Fibroblast of skin of right biceps (primary cell): ENCODE measurements at places on chromosomes 11 and 22.

GRCh38 chr11:57207168-57207567, 25.4 kb downstream of the LRRC55 start:
- DNase-seq = no peak

DNA sequence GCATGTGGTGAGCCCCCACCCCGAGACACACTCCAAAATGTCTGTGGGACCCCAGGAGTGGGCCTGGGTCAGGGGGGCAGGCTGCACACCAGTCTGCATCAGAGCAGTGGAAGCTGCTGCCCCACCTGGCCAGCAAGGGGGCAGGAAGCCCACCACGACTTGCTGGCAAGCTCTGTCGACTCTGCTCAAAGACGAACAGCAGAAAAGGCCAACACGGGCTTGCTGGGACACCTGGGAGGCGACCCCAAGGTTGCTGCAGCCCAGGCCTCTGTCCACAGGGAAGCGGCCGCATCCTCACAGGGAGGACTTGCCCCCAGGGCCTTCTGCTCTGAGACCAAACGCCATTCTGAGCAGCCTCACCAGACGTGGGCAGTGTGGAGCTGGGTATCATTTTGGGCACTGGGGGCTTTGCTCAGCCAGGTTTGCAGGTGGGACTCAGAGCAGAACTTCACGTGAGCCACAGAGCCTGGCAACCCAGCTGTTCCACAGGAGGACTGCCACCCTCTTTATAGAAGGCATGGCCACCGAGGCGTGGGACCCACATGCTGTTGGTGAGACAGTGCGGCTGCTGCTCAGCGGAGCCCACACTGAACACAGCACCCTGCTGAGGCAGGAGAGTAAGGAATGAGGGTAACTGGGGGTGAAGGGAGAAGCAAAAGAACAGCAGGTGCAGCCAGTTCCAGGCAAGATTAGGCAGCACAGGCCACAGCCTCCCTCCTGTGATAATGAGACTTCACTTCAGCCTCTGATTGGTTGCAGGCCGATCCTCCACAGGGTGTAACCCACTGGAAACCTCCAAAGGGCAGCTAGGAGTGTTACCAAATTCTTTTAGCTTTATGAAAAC, 11.0 kb downstream of the IL17REL start:
- DNase-seq = no peak

DNA sequence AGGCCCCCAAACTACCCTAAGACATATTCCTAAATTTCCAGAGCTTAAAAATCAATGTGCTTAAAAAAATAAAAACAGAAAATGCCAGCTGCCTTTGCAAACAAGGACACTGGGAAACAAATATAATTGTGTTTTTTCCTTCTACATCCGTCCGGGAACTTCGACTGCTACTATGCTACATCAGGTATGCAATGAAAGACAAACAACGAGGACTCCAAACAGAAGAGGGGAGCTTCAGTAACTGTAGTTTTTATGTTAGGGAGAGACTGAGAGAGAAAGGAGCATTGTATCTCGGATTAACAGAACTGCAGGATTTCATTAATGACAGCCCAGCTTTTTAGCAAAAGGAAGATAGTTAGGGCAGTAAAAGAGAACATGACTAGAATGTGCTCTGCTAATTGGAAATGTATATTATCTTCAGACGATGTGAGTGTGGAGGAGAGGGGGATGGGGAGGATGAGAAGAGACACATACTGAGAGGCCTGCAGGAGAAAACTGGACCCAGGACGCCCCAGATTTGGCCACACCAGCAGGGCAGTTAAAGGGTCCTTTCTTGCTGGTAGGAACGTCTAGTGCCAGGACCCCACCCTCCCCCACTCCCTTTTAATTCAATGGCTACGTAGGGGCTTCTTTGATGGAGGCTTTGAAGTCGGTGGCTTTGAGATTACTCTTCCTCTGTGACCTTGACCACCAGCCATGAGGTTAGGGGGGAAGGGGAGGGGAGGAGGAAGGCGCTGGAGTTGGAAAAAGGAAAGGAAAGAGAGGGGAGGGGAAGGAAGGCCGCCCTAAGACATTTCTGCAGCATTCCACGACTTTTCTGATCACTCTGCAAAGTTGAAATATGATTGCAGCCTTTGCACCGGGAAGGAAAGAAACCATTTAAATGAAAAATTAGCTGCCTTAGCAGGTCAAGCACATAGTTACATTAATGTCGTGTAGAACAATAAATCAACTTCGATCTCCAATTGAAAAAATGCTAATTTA, 187.1 kb downstream of the BLID start:
- peak; percentile 22 for DNase-seq

DNA sequence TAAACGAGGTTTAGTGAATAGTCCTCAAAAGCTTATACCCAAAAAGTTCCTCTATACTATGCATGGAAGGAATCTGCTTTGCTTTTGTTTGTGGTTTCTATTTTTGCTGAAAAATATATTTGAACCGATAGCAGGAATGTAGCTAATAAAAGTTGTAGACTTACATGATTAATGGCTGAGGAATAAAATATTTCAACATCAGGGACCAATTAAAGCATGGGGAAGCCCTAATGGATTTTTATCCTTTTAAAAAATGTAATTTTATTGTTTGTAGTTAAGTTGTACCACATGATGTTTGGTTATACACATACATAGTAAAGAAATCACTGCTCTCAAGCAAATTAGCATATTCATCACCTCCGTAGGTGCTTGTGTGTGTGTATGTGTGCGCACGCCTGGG, 295.3 kb upstream of the CNTN5 start:
- peak; percentile 2 for DNase-seq

GRCh38 chr22:43477966-43478365, 66.2 kb downstream of the MPPED1 start:
- DNase-seq = no peak

DNA sequence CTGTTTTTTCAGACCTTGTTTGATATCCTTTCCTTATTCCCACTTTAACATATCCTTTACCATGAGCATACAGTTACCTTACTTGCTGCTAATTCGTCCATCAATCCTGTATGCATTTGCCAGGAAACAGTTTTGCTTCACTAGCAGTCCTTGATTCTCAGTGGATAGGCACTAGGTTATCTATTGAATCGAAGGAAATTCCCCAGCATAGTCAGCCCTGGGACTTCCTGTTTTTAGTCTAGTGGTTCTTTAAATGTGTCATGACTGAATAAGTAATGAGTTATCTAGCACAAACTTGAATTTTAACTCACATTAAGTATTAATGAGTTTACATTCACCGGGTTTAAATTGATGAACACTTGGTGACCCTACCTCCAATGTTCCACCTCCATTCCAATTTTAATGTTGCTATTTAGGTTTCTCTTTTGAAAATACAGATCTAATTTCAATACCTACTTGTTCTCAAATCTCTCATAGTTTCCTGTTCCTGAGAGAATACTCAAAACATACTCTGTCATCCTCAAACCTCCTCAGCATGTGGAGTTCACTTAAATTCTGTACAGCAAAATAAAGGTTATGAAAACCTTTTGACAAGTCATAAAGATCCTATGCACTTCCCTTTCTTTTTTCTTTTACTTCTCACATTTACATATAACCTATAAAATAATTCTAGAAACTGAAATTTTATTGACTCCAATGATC, 1375.1 kb upstream of the TENM4 start:
- no peak for DNase-seq

DNA sequence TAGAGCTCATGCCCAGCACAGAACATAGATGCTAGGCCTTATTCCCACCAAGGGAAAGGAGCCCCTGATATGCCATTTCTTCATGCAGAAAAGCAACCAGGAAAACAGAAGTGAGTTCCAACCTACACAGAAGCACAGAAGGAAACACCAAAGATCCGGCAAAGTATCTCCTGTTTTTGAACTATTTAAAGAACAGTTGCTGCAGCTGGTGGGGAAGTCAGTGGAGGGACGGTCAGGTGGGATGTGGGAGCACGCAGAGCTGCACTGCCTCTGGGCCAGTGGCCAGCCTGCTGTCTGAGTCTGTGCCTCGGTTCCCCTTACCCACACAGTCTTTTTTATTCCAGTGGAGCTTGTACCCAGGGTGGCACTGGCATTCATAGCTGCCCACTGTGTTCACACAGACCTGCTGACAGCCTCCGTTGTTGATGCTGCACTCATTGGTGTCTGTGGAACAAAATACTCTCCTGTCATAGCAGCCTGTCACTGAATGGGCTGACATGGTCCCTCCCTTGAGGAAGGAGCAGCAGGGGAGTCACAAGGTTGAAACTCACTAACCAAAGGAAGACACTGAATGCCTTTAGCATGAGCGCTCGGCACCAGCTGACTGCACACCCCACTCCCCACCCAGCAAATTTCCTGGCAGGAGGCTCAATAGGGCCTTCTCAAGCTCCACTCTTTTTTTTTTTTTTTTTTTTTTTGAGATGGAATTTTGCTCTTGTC, 37.9 kb downstream of the SCUBE2 start:
- peak; percentile 80 for DNase-seq

GRCh38 chr22:37657590-37658132, 862 bp upstream of the PDXP start:
- DNase-seq = peak; percentile 21

DNA sequence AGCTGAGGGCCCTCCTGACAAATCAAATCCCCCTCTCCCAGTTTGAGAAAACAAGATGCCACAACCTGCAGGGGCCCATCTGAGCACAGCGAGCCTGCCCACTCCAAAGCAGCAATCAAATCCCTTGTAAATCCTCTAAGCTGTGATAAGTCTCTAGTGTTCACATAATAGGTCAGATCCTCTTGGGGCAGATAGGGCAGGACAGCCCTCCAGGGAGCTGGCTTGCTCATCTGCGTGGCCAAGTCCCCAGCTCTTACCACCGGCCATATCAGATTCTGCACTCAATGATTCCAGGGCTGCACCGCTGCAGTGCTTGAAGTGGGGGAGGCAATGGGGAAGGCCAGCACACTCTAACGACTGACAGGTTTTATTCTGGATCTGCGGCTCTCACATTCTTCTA, 29.6 kb upstream of the FLI1 start:
- no peak for DNase-seq

DNA sequence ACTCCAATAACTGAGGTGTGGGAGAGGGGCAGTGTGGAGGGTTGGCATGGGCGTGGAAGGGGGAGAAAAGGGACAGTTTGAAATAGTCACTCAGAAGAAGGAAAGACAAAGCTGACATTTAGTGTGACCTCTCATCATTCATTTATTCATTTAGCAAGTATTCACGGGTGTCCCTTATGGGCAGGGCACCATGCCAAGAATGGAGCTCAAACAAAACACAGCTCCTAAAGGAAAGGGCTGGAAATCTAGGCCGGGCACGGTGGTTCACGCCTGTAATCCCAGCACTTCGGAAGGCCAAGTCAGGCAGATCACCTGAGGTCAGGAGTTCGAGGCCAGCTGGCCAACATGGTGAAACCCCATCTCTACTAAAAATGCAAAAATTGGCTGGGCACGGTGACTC, 19.4 kb upstream of the DGKZ start:
- DNase-seq = no peak

DNA sequence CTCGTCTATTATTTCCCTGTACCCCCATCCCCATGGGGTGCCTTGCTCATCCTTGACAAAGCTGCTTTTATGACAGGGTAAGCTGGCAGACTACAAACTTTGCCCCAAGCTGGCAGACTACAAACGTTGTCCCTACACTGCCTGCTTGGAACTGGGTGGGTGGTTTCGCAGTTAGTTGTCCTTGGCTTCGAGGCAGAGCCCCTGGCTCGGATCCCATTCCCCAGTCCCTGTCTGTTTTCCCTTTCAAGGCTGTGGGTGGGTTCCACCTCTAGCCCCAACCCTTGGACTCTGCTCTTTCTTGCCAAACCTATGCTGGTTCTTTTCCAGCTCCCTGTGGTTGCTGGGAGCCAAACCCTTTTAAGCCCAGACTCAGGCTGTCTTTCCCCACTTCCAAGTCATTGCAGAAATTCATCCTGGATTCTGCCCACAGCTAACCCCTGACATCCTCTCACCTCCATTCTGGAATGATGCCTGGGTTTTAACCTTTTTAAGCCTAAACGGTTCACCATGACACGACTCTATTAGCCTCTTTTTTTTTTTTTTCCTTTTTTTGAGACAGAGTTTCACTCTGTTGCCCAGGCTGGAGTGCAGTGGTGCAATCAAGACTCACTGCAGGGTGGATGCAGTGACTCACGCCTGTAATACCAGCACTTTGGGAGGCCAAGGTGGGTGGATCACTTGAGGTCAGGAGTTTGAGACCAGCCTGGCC, 9.2 kb upstream of the RBM14 start:
- DNase-seq = peak; percentile 56

GRCh38 chr11:116618461-116618860, 154.3 kb downstream of the BUD13 start:
- no peak for DNase-seq

GRCh38 chr11:56783448-56784041, 35.0 kb upstream of the OR9G4 start:
- peak; percentile 29 for DNase-seq

- peak; percentile 46 for DNase-seq
Observed at GRCh38 chr11:113796663-113797259, 17.2 kb downstream of the CLDN25 start.

- peak; percentile 42 for DNase-seq
Observed at GRCh38 chr11:63683133-63683991, 2.1 kb downstream of the RTN3 start.

DNA sequence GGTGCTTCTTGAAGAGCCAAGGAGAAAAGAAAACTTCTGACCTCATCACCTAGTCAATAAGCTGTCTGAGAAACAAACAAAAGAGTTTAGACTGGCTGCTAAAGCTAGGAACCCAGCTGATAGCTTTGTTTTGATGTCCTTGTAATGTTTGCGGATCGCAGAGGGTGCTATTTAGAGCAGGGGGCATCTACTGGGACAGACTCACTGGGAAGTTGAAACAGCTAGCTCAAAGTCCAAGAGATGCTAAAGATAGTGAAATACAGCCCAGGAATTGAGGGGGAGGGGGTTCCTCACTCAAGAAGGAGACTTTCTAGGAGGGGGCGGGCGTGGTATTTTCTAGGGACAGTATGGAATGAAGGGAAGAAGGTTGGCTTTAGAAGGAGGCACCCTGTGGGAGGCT, 18.9 kb downstream of the ZBTB16 start:
- no peak for DNase-seq

DNA sequence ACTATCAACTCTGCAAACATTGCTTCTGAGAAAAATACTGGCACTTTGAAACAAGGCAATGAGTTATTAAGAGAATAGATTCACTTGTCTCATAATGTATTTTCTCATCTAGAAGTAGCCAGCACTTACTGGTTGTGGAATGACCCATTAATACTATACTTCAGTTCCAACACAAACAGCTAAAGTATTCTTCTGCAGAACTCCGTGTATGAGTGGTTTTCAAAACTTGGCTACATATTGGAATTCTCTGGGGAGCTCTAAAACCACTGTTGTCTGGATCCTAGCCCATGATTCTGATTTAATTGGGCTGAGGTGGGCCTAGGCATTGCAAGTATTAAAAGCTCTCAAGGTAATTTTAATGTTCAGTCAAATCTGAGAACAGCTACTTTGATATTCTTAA, 1416.4 kb upstream of the RAG2 start:
- DNase-seq = peak; percentile 71
